ENCODE measurements at places on chromosomes 5 and 9. TPM values are rescaled to one million over a fixed set of nuclear protein-coding genes. Genes with fewer than 3 reads are reported as not detected.

Gene C5orf52
- total RNA-seq = not detected

Gene PCDHA10
- total RNA-seq = 0.25 TPM

Gene PHYHD1
- total RNA-seq = 23.6 TPM

Gene LIX1
- total RNA-seq = not detected

Gene WDR38
- not detected for total RNA-seq

Gene PTGES
- total RNA-seq = 18.9 TPM

Gene OBP2B
- not detected for total RNA-seq

Gene ENC1
- total RNA-seq = 7.1 TPM

Gene AGXT2
- total RNA-seq = not detected

Gene CCDC152
- total RNA-seq = not detected

Gene AQP3
- total RNA-seq = 868 TPM

Gene SHOC1
- 0.25 TPM for total RNA-seq

Gene NOP16
- total RNA-seq = 48.6 TPM

GRCh38 chr5:118111956-118112355, 876.4 kb downstream of the DTWD2 start:
- H3K4me3 ChIP-seq = no peak overlapping the region
- H3K36me3 ChIP-seq = no peaks in the 10 kb centered on the region
- DNase-seq = no peak
- no peaks in the 10 kb centered on the region for H3K27me3 ChIP-seq

GRCh38 chr9:14366076-14366475, 52.1 kb upstream of the NFIB start:
- DNase-seq = no peak
- no peak overlapping the region for H3K4me3 ChIP-seq
- no peak overlapping the region for H3K27ac ChIP-seq
- peaks cover 19% of the 10 kb centered on the region for H3K4me1 ChIP-seq

DNA sequence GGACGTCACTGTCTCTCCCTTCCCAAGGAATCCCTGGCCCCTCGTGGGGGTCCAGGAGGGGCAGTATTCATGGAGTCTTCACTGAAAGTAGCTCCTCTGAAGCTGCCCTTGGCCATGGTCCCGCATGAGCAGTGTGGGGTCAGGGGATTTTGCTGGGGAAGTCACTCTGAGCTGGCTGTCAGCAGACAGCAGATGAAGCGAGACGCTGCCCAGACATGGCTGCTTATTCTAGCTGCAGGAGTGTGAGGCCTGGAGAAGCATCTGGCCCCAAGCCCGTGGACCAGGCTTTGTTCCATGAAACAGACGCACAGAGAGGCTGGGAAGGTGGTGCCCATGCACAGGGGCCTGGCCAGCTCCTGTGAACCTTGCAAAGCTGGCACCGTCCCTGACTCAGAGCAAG, 21.5 kb upstream of the ASS1 start:
- H3K36me3 ChIP-seq = no peaks in the 10 kb centered on the region
- H3K27me3 ChIP-seq = no peaks in the 10 kb centered on the region
- no peak overlapping the region for H3K4me3 ChIP-seq
- no peak overlapping the region for H3K27ac ChIP-seq
- DNase-seq = no peak

GRCh38 chr9:135320943-135321342, 158.6 kb upstream of the PPP1R26 start:
- H3K4me1 ChIP-seq = no peaks in the 10 kb centered on the region
- DNase-seq = no peak
- H3K27ac ChIP-seq = no peak overlapping the region
- no peaks in the 10 kb centered on the region for H3K36me3 ChIP-seq
- no peaks in the 10 kb centered on the region for H3K27me3 ChIP-seq
- no peak overlapping the region for H3K4me3 ChIP-seq

- H3K27ac ChIP-seq = no peak overlapping the region
- no peaks in the 10 kb centered on the region for H3K36me3 ChIP-seq
- H3K4me3 ChIP-seq = no peak overlapping the region
- no peaks in the 10 kb centered on the region for H3K27me3 ChIP-seq
Observed at GRCh38 chr9:89454498-89455355, 43.2 kb downstream of the SEMA4D start.

- no peaks in the 10 kb centered on the region for H3K27me3 ChIP-seq
- no peaks in the 10 kb centered on the region for H3K36me3 ChIP-seq
- no peak for DNase-seq
- peak overlapping the region; percentile 45 for H3K27ac ChIP-seq
- H3K4me3 ChIP-seq = no peak overlapping the region
Observed at GRCh38 chr9:129184596-129185122, 6.6 kb upstream of the IER5L start.

- no peak overlapping the region for H3K27ac ChIP-seq
- no peaks in the 10 kb centered on the region for H3K36me3 ChIP-seq
- no peaks in the 10 kb centered on the region for H3K4me1 ChIP-seq
- no peak for DNase-seq
- H3K27me3 ChIP-seq = no peaks in the 10 kb centered on the region
Observed at GRCh38 chr9:115524453-115525059, 406.6 kb upstream of the TNC start.

DNA sequence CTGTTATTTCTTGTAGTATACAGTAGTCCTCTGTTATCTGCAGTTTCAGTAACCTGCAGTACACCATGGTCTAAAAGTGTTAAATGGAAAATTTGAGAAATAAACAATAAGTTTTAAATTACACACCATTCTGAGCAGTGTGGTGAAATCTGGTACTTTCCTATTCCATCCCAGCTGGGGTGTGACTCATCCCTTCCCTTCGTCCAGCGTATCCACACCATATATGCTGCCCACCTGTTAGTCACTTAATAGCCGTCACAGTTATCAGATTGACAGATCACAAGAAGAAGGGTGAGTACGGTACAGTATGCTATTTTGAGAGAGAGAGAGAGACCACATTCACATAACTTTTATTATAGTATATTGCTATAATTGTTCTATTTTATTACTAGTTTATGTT, 28.9 kb downstream of the FAM151B start:
- H3K36me3 ChIP-seq = no peaks in the 10 kb centered on the region
- H3K27me3 ChIP-seq = no peaks in the 10 kb centered on the region
- DNase-seq = no peak
- no peak overlapping the region for H3K27ac ChIP-seq
- no peaks in the 10 kb centered on the region for H3K4me1 ChIP-seq
- no peak overlapping the region for H3K4me3 ChIP-seq

- DNase-seq = no peak
- no peaks in the 10 kb centered on the region for H3K36me3 ChIP-seq
- H3K4me1 ChIP-seq = peaks cover 20% of the 10 kb centered on the region
- peak overlapping the region; percentile 45 for H3K27ac ChIP-seq
Observed at GRCh38 chr5:38446029-38446522, 110.4 kb downstream of the LIFR start.

DNA sequence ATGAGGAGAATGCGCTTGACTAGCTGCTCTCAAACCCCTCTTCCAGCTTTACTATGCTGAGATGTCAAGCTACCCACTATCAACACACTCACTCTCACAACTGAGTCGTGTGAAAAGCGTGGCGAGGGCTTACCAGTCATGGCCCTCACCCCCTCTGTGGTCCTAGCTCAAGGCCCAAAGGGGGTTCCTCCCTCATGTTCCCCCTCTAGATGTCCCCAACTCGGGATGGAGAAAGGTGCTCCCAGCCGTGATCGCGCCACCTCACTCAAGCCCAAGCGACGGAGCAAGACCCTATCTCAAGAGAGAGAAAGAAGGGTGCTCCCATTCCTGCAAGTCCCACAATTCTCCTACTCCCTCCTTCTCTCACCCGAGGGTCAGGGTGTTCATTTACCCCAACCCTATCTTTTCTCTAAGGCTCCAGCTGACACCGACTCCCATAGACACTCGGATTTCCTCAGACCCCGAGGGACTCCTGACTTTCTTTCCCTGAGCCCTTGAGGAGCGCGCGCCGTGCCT, 559 bp downstream of the SLC38A9 start:
- peak overlapping the region; percentile 46 for H3K27ac ChIP-seq
- no peaks in the 10 kb centered on the region for H3K27me3 ChIP-seq
- no peak for DNase-seq
- H3K36me3 ChIP-seq = no peaks in the 10 kb centered on the region

DNA sequence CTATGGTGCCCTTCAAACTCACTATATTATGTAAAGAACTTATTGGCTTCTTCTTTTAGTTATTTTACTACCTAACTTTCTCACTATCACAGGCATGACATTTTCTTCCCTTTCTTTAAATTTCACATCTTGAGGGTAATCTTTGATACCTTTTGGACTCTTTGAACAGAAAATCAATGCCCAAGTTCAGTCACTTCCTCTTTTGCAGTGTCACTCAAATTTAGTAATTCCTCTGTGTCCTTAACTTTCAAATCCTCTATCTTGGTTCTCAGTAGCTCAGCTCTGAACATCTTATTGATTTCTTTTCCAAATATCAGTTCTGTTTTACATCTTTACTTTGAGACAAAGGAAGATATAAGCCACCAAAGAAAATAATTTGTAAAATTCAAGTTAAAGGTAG, 25.5 kb downstream of the CNTLN start:
- no peaks in the 10 kb centered on the region for H3K4me1 ChIP-seq
- no peak for DNase-seq
- H3K36me3 ChIP-seq = no peaks in the 10 kb centered on the region
- no peak overlapping the region for H3K27ac ChIP-seq

GRCh38 chr5:22855824-22856223, 2.7 kb upstream of the CDH12 start:
- H3K36me3 ChIP-seq = no peaks in the 10 kb centered on the region
- H3K27me3 ChIP-seq = no peaks in the 10 kb centered on the region

- no peaks in the 10 kb centered on the region for H3K36me3 ChIP-seq
- peaks cover 94% of the 10 kb centered on the region for H3K4me1 ChIP-seq
- DNase-seq = no peak
Observed at GRCh38 chr9:136532799-136533774, 12.8 kb downstream of the NOTCH1 start.

- H3K36me3 ChIP-seq = no peaks in the 10 kb centered on the region
- DNase-seq = no peak
- no peaks in the 10 kb centered on the region for H3K27me3 ChIP-seq
- no peak overlapping the region for H3K4me3 ChIP-seq
- H3K27ac ChIP-seq = no peak overlapping the region
- no peaks in the 10 kb centered on the region for H3K4me1 ChIP-seq
Observed at GRCh38 chr9:12212860-12213259, 480.3 kb upstream of the TYRP1 start.

DNA sequence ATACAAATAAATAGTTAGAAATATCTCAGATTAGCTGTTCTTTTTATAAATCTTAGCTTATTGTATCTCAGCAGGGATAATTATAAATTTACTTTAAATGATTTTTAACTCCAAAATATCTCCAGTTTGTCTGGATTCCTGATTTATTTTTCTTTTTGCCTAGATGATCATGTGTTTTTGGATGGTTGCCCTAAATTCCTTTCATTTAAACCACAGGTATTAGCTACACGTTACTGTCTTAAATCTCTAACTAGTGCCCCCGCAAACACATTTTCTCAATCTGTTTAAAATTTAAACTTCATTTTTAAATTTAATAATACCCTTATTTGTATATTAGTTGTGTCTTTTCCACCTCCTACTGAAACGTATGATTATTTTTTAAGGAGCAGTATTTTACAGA, 5.6 kb downstream of the FER start:
- no peak overlapping the region for H3K4me3 ChIP-seq
- H3K27ac ChIP-seq = no peak overlapping the region
- peaks cover 6% of the 10 kb centered on the region for H3K4me1 ChIP-seq
- H3K36me3 ChIP-seq = no peaks in the 10 kb centered on the region
- DNase-seq = no peak

GRCh38 chr5:179337796-179338676, 7.2 kb downstream of the ADAMTS2 start:
- no peak overlapping the region for H3K4me3 ChIP-seq
- peak overlapping the region; percentile 20 for H3K27ac ChIP-seq
- H3K4me1 ChIP-seq = peaks cover 40% of the 10 kb centered on the region
- DNase-seq = no peak
- H3K36me3 ChIP-seq = no peaks in the 10 kb centered on the region

- no peak overlapping the region for H3K4me3 ChIP-seq
- H3K27me3 ChIP-seq = no peaks in the 10 kb centered on the region
- no peaks in the 10 kb centered on the region for H3K36me3 ChIP-seq
- H3K4me1 ChIP-seq = peaks cover 9% of the 10 kb centered on the region
- no peak for DNase-seq
- H3K27ac ChIP-seq = no peak overlapping the region
Observed at GRCh38 chr9:18058564-18059442, 415.1 kb upstream of the ADAMTSL1 start.

GRCh38 chr5:124736082-124736804, 10.2 kb downstream of the ZNF608 start:
- peaks cover 50% of the 10 kb centered on the region for H3K4me1 ChIP-seq
- peak overlapping the region; percentile 30 for H3K27ac ChIP-seq
- peak overlapping the region; percentile 32 for H3K4me3 ChIP-seq

GRCh38 chr9:15531380-15531779, 20.6 kb upstream of the PSIP1 start:
- no peaks in the 10 kb centered on the region for H3K4me1 ChIP-seq
- no peak overlapping the region for H3K4me3 ChIP-seq
- no peaks in the 10 kb centered on the region for H3K27me3 ChIP-seq
- H3K36me3 ChIP-seq = no peaks in the 10 kb centered on the region
- H3K27ac ChIP-seq = no peak overlapping the region

DNA sequence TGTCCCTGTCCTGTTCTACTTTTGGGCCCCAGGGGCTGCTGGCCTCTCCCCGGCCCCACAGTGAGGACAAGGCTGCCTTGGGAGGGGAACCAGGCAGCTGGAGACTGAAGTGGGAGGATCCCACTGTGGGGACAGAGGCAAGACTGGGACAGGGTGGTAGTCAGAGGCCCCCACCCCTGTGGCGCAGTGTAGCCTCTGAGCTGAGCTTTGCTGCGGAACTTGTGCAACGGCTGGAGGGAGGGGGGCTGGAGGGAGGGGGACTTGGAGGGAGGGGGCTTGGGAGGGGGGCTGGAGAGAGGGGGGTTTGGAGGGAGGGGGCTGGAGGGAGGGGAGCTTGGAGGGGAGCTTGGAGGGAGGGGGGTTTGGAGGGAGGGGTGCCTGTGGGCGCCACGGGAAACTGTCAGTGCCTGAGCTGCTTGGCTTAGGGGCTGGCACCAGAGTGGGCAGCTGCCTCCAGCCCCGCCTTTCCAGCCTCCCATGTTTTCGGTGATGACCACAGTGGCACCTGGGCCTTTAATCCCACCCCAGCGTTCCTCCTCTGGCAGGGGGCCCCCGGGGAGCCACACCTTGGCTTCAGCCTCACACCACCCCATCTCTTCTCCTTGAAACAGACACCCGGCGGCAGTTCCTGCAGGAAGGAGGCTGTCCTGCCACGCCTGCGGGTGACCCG, 2.3 kb upstream of the FUT7 start:
- H3K4me3 ChIP-seq = no peak overlapping the region
- H3K27ac ChIP-seq = no peak overlapping the region
- no peak for DNase-seq
- no peaks in the 10 kb centered on the region for H3K27me3 ChIP-seq

- H3K27ac ChIP-seq = no peak overlapping the region
- no peaks in the 10 kb centered on the region for H3K36me3 ChIP-seq
- no peaks in the 10 kb centered on the region for H3K27me3 ChIP-seq
Observed at GRCh38 chr9:16136961-16137360, 584.1 kb downstream of the CCDC171 start.

GRCh38 chr5:156534085-156534484, 207.1 kb downstream of the SGCD start:
- no peak overlapping the region for H3K4me3 ChIP-seq
- H3K27ac ChIP-seq = no peak overlapping the region
- no peaks in the 10 kb centered on the region for H3K36me3 ChIP-seq

- peak within 1 kb of the TSS; percentile 78 for H3K27ac ChIP-seq
- H3K27me3 ChIP-seq = no peaks in the 10 kb centered on the region
- H3K36me3 ChIP-seq = no peaks in the 10 kb centered on the region
- H3K4me1 ChIP-seq = peaks cover 15% of the 10 kb centered on the region
- DNase-seq = no peak
- H3K4me3 ChIP-seq = peak within 1 kb of the TSS; percentile 51
Observed at GRCh38 chr5:150412319-150413175, at the start of gene CD74. Gene CD74, minus strand, starts transcription at chr5:150412910. Its CDS starts 161 bp downstream, at chr5:150412749.
